NCI-H2081 treated with DMSO at 0.1 percent for 48 hours (cell line): ENCODE measurements at places on chromosomes 3 and 15.

GRCh38 chr3:129317848-129318247 lies 39.2 kb downstream of the HMCES start:
- DNase-seq, result no peak

- no peak for DNase-seq
Measured at GRCh38 chr15:64398575-64398974, 10.9 kb downstream of the TRIP4 start.

DNA sequence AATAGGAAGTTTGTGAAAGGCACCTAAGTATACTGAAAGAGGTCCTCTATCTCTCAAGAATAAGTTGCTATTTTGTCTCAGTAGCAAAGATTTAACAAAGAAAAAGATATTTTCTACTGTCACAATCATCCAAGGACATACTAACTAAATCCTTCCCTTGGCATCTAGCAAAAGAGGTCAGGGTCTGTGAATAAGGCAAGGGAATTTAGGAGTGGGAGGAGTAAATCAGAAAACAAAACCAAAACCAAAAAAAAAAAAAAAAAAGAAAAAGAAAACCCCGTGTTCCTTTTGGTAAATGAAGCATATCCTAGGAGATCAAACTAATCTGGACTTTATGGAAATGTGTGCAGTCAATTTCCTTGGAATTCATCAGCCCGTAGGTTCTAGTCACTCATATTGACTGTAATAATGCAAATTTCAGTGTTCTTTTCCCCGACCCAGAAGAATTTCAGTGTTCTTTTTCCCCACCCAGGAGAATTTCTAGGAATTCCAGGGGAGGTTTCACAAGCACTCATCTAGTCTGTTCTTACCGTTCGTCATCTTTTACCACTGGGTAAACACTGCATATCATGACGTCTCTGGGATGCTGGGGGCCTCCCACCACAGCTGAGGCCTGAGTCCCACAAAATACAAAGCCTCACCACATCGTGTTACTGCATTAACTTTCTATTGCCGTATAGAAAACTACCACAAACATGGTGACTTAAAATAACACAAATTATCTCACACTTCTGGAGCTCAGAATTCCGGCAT lies 113.8 kb upstream of the CCDC54 start:
- DNase-seq, result no peak

DNA sequence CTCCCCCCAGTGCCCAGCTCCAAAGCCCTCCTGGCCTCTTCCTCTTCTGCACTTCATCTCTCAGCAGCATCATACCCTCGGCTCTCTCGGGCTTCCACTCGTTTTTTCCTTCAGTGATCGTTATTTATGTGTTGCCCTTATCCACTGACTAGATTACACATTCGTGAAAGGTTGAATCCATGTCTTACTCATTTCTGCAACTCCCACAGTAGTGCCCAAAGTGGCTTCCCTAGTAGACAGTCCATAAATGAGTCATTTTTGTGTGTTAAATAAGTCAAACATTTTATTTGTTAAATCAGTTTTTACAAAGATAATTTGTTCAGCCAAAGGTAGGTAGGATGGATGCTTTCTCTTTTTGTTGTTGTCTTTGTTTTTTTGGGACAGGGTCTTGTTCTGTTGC lies 87.4 kb downstream of the CRTC3 start:
- no peak for DNase-seq

GRCh38 chr3:51110586-51110985 lies 274.5 kb upstream of the MANF start:
- DNase-seq, result no peak

DNA sequence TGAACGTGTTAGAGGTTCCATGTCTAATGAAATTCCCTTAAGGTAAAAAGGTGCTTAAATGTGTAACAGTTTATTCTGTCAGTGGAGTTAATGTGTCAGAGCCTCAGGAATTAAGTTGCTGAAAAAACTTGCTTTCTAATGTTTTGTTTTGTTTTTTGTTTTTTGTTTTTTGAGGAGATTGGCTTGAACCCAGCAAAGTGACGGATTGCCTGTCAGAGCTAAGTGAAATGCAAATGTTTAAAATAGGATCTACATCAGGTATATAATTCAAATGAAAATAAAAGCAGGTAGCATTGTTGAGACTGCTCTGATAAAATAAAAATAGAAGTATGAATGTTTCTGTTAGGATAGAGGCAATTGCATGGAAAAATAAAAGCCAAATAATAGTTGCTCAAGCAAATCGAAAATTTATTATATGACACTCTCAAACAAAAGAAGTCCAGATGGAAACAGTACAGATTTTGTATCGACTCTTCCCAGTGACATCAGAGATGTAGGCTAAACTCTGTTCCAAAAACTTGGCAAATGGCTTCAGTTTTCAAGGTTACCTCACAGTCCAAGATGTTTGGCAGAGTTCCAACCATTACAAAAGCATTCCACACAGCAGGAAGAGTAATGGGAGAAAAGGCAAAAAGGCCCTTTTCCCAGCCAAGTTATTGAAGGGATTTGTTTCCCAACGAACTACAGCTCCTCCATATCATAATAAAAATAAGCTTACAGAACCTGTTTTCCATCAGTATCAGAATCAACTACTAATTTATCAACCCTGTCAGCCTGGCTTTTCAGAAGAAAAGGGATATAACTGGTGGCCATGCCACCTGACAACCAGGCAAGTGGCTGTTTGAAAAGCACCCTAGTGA lies 291.0 kb downstream of the TBL1XR1 start:
- peak; percentile 66 for DNase-seq

DNA sequence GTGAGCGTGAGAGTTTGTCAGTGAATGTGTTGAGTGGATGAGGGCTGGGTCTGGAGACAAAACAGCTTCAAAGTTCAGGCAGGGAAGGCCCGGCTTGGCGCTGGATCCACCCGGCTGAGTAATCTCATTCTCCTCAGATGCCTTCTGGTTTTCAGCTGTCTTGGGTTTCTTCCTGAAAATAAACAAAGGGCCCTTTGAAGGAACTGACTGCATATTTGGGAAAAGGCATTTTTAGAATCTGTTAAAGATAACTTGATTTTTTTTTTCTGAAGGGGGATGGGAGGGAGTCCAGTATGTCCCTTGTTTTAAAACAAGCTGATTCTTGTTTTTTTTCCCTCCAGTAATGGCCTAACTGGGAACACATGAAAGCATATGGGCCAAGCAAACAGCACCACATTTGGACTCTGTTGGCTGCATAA lies 86.4 kb downstream of the TIGIT start:
- no peak for DNase-seq

- no peak for DNase-seq
Measured at GRCh38 chr3:180888992-180889560, 23.4 kb upstream of the FXR1 start.

- no peak for DNase-seq
Measured at GRCh38 chr3:88149101-88149508, 654 bp upstream of the C3orf38 start.

DNA sequence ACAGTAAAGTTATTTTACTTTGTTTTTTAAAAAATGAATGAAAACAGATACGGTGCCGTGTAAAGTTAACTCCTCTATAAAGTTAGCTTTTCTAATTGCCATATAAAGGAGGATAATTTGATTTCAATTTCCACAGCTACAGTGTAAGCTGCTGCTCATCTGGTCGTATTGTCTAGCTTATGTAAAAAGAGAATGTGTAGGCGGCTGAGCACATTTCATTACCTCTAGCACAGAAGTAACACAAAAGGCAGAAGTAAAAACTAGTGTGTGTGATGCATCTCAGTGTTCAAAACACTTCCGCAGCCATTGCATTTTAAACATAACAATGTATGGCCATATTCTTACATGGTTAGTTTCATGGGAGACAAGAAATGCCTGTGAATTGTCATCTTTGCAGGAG lies 105.0 kb upstream of the P2RY1 start:
- no peak for DNase-seq

DNA sequence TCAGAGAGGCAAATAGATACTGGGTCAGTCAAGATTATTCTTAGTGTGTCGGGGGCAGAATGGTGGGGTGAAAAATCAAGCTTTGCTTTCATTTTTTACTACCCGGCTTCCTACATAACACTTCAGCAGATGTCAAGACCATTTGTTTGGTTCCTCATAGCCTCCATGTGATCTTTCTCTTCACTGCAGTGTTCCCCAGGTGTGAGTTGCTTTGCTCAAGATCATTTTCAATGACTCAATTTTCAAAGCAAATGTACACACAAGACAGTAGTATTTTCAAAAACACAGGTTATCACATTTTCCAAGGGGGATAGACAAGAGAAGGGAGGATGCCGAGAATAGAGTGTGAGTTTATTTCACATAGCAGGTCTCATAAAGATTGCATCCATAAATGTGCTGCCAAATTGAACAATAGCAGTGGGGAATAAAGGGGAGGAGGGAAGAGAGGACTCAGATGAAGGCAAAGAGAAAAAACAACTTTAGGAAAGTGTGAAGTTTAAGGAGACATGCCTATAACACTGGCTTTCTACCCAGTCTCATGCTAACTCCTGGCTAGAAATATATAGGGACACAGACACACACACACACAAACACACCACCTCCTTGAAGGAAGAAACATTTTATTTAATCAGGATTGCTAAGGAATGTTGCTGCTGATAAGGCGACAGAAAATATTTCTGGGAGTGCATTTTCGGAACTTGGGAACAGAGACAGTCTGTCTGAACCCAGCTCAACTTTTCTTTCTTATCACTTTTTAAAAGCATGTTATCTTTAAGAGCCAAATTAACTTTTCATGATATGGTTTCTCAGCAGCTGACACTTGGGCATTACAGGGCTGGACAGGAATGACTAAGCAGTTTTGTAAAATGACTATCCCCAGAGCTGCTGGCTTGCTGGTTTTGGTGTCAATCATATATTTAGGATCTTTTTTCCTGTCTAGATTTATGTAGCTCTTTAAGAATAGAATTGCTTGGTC lies 402.4 kb downstream of the RBMS3 start:
- DNase-seq, result no peak

DNA sequence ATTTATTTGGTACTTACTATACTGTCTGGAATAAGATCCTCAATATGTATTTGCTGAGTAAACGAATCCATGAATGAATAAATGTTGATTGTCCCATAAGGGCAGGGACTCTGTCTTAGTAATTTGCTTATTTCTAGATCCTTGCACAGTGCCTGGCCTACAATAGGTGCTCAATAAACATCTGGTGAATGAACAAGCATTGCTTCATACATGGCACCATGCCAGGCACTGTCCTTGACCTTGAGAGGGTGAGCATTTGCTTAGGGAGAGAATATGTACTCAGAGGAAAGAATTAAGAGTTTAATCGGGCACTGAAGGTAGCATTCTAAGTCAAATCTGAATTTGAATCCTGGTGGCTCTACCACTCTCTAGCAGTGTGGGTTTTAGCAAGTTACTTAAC lies 282.1 kb downstream of the THSD4 start:
- no peak for DNase-seq

DNA sequence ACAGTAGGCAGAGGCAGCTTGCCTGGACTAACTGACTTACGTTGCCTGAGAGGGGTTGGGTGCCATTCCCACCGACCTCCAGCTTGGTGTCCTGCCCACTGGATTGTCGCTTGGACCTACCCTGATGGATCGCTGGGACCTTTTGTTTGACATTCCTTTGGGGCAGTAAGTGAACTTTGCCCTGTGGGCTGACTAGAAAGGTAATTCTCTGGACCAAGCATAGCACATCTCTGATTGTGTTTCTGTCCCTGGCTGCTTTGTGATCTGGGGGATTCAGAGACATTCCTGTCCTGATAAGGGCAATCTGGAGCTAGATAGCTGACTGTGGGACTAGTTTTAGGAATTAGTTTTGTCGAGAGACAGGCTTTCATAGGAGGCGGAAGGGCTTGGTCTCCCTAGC lies 19.5 kb upstream of the IFT57 start:
- DNase-seq, result no peak

- DNase-seq, result peak; percentile 88
Measured at GRCh38 chr3:178583963-178584575, 47.8 kb downstream of the KCNMB2 start.

GRCh38 chr15:79883579-79884203 lies 13.1 kb downstream of the MTHFS start:
- no peak for DNase-seq

GRCh38 chr3:190086191-190086590 lies 34.5 kb downstream of the P3H2 start:
- no peak for DNase-seq

- DNase-seq, result no peak
Measured at GRCh38 chr3:190076601-190077394, 43.9 kb downstream of the P3H2 start.

DNA sequence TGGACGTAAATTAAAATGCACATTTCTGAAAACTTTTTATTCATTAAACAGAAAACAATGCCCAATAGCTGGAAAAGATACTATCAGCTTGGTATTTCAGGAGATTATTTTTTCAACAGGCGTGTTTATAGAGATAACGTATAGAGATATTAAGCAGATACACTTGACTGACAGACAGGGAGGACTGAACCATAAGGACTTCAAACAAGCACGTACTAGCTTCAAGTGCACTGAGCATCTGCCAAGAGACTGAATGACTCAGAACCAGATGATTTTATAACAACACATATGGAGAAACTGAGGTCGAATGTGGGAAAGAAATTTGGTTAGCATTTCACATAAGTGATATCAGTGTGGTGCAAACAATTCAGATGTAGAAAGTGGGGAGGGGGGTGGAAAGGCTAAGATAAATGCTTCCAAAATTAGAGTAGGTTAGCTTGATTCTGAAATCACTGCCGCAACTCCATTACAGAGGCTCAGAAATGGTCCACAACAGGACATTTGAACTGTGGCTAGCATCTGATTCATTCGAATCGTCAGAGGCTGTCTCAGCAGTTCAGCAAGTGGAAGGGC lies 103.5 kb downstream of the SEMA6D start:
- no peak for DNase-seq

DNA sequence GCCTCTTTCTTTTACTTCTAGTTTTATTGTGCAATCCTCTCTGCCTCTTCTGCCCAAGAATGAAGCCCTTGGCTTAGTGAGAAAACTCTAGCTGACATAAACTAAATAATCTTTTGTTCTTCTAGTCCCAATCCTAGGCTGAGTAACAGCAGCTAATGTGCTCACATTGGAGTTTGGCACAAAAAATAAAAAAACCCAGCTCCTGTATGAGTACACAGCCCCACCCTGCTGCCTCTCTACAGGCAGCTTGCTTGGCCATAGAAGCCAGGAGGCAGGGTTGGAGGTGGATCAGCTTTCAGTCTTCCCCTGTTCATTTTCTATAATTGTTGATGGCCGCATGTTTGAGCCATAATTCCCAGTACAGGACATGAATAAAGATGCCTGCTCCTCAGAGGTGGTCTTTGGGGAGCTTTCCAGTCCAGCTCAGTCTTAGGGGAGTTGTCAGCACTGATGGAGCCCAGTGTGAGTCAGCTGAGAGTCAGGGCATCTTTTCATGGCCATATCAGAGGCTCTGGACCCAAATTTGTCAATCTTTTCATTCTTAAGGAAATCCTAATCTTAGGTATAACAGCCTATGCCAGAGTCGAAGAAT lies 46.7 kb downstream of the RTP1 start:
- DNase-seq, result no peak

GRCh38 chr3:73353649-73354217 lies 271.0 kb downstream of the PDZRN3 start:
- DNase-seq, result no peak

DNA sequence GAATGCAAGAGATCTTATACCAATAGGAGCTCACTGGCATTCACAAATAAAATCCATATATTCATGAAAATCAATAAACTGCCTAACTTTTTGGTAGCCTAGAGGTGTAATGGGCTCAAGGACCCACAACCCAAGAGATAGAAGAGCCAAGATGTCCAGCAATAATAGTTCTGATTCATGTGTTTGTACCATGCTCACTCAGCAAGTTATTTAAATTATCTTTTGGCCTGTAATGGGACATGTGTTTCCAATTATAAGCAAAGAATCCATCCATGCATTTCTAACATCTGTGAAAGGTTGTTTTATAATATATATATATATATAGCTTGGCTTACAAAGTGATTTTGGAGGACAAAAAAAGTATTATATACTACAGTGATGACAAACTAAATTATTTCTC lies 29.7 kb upstream of the SHC4 start:
- no peak for DNase-seq

GRCh38 chr15:101570241-101570640 lies 80.7 kb upstream of the PCSK6 start:
- DNase-seq, result no peak
